ENCODE measurements at places on chromosomes 7 and 10.

- DNase-seq: no peak
Measured at GRCh38 chr10:50866317-50866716, 19.1 kb downstream of the A1CF start.

DNA sequence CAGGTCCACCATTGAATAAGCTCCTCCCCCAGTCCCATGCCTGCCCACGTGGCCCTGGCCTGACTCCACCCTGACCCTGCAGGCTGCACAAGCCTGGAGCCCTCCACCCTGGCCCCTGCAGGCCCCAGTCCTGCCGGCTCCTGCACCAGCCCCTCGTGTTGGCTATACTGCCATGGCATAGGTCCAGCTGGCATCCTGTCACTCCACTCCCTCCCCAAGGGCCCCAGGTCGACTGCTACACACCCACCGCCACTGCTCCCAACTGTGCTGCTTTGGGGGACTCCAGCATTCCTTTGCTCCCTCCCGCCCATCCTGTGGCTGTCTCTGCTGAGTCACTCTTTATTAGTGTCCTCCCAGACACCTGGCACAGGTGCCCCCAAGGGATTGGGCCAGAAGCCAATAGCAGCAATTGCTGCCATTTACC is 32.4 kb upstream of the HSPA12A start:
- DNase-seq: no peak

DNA sequence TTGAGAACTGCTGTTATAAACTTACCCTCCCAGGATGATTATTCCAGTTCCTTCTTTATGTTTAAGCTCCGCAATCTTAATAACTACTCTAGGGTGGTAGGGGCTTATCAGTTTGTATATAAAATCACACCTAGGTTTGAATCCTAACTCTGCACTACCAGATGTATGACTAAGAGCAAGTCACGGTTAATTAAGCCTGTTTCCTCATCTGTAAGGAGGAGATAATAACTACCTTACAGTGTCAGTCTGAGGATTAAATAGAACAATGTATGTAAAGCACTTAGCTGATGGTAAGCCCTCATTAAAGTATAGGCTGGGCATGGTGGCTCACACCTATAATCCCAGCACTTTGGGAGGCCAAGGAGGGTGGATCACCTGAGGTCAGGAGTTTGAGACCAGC is 9.2 kb downstream of the DNA2 start:
- DNase-seq: no peak

- no peak for DNase-seq
Measured at GRCh38 chr10:119355930-119356329, 148.6 kb downstream of the GRK5 start.

Measured in mesenchymal stem cell (in vitro differentiated cells and primary cell).